ENCODE measurements at places on chromosomes 1 and 21.
A peak's percentile ranks its signal among the peaks of the same experiment; 100 is the strongest.

GRCh38 chr1:150619576-150620509 lies 9.6 kb downstream of the ENSA start:
- peak; percentile 51 for DNase-seq

DNA sequence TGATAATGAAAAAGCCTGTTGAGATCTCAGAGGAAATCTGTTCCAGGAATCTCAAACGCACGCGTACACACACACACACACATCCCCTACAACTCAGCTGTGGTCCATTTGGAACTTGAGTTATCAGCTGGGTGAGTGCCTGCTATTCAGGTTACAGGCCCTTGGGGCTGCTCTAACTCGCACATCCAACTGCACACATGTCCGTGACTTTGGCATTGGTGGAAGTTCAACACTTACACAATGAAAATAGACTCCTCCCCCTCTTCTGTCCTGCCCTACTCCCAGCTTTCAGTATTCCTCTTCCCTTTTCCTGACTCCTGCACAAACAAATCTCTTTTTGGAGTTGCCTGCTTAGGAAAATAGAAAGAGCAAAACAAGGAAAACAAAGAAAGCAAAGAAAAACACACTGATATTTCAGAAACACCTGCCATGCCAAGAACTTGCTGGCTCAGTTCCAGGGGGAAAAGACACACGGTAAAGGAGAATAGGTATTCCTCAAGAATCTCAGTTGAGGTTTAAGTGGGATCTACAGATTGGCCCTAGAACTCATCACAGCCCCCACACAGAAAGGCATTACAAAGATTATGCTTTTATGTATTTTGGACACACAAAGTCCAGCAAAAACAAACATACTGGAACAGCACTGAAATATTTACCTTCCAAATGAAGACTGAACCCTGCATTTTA lies 140.9 kb downstream of the TGFBR3 start:
- DNase-seq: peak; percentile 59

- DNase-seq: no peak
Observed at GRCh38 chr1:2134621-2135307, 59.8 kb downstream of the FAAP20 start.

DNA sequence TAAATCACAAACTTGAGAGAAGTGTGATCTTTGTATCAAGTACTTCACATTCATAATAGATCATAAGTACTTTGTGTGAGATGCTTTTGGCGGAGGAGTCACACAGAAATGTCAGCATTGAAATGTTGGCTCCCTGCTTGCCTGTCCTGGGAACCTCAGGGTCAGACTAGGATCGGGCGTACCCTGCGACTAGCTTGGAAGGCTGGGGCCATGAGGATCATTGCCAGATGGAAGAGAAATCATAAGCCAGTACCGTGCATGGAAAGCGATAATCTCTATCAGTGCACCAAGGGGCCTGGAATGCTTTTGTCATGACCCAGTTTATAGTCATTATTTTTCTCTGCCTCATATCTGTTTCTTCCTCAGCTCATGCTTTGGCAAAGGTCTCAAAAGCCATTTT lies 35.5 kb downstream of the MTR start:
- DNase-seq: no peak

GRCh38 chr1:27603681-27604578 lies at the start of gene AHDC1:
Gene AHDC1, minus strand, starts transcription at chr1:27604144. Its CDS starts 52,029 bp downstream, at chr1:27552115.
- DNase-seq: peak; percentile 78

- DNase-seq: no peak
Observed at GRCh38 chr1:83065952-83066727, 932.8 kb downstream of the TTLL7 start.

- no peak for DNase-seq
Observed at GRCh38 chr1:11740258-11741192, 4.6 kb downstream of the AGTRAP start.

- peak; percentile 49 for DNase-seq
Observed at GRCh38 chr1:94522304-94522703, 19.3 kb downstream of the F3 start.

- DNase-seq: no peak
Observed at GRCh38 chr1:153752571-153753195, 22.5 kb upstream of the SLC27A3 start.

- no peak for DNase-seq
Observed at GRCh38 chr1:208071435-208072031, 160.6 kb upstream of the CD34 start.

- DNase-seq: no peak
Observed at GRCh38 chr1:118223426-118223825, 38.4 kb upstream of the SPAG17 start.

DNA sequence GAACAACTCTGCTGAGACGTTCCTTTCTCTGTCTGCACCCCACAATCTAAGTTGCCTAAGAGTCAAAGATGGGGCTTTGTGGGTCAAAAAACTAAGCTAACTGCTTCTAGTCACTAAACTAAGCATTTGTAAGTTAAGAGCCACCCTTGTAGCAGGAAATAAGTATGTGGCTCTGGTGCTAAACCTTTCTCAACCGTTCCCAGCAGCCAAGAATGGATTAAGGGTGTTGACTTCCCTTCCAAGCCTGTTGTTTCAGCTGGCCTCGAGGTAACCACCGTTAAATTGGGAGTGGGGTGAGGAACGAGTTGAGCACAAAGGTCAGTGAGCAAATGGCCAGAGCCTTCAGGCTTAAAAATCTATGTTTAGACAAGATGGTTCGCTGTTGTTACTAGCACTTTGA lies 169.1 kb downstream of the TRIM33 start:
- DNase-seq: no peak

- no peak for DNase-seq
Observed at GRCh38 chr1:236163463-236164153, 21.3 kb downstream of the GPR137B start.

DNA sequence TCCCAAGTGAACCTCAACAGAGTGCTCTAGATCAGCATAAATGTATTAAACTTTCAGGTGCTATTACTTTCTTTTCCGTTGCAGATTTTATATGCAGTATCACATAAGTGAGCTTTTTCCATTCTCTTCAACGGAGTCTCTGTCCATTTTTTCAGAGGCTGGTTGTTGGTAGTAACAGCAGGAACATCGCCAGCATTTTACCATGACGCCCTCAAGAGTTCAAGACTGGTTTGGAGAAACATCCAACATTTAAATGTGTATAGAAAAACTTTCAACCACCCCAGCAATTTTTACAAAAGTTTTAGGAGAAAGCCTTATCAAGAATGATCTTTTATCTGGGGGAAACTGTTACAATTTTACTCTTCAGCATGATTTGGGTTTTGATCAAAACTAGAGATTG lies 117.0 kb downstream of the TGFB2 start:
- DNase-seq: no peak

GRCh38 chr1:203181586-203182386 lies 4.7 kb downstream of the CHI3L1 start:
- no peak for DNase-seq

- DNase-seq: peak; percentile 41
Observed at GRCh38 chr1:12143631-12144155, 23.1 kb upstream of the TNFRSF1B start.

DNA sequence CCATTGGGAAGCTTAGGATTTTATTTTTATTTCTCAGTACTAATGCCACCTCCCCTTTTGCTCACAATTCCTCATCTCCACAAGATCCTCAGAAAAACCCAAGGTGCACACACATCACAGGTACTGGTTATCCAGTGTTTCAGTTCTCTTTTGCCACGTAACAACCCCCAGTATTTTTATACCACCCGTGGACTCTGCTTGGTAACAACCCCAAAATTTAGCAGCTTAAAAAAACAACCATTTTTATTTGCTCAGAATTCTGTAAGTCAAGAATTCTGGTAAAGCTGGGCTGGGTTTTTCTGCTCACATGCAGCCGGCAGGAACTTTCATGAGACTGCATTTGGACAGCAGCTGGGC lies 180.0 kb downstream of the KAZN start:
- no peak for DNase-seq

DNA sequence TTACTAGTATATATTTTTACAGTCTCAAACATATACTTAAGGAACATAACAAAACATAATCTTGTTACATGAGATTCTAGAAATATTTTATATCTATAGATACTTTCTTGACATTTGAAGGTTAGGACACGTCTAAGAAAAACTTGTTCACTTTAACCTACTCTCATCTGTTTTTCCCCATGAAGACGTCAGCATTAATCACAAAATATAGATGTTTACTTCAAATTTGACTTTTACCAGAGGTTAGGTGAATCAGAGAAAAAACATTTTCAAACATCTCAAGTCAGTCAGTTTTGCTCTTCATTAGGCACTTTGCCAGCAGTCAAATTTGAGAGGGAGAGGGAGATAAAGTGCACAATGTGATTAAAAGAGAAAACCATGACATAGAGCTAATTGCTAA lies 47.7 kb downstream of the BRINP3 start:
- no peak for DNase-seq

- DNase-seq: no peak
Observed at GRCh38 chr1:230589951-230590350, 52.3 kb upstream of the COG2 start.

DNA sequence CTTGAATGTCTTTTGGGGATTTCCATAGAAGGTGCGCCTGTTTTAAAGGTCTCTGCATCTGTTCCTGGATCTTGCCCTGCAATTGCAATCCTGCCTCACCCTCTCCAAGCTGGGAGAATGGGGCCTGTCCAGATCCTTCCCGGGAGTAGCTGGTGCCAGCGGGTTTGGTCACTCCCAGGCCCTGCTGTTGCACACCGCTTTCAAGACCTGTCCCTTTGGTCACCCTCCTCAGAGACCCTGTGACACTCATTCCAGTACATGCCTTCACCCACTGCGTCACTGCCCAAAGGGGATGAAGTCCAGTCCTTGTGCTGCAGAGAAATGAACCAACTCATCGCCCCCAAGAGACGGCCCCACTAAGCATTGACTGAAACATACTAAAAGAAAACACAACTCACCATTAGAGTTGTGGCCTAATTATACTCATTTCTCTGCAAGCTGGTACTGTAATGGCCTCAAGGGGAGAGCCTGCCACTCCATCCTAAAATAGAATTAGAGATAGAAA lies 1.9 kb upstream of the IRF2BP2 start:
- no peak for DNase-seq

DNA sequence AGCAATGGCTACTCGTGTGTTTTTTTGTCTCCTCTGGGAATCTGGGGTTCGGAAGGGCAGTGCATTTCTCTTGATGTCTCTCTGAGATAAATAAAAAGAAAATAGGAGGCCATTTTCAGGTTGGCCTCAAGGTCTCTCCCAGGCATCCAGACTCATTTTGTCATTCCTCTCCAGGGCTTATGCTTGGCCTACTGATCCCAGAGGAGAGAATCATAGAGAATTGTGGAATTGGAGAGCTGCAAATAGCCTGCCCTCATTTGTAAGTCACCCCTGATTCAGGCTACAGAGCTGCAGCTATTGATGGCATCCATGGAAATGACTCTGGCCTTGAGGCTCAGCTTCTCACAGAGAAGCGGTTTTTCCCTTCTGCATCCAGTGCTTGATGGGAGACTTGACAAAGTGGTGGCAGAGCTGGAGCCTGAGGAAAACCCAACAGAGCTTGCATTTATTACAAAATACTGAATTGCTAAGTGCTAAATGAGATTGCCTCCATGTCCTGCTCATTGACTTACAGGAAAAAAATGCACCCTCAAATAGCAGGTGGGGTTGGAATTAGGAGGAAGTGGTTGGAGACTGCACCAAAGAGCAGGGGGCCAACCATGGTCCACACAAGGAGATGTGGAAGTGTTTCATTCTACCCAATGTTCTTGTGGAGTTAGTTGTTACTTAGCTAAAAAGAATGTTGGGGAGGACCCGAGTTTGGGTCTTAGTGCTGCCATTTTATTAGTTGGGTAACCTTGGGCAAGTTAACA lies 140.4 kb downstream of the S1PR1 start:
- DNase-seq: no peak

GRCh38 chr1:203563291-203563690 lies 63.3 kb upstream of the ATP2B4 start:
- DNase-seq: no peak

DNA sequence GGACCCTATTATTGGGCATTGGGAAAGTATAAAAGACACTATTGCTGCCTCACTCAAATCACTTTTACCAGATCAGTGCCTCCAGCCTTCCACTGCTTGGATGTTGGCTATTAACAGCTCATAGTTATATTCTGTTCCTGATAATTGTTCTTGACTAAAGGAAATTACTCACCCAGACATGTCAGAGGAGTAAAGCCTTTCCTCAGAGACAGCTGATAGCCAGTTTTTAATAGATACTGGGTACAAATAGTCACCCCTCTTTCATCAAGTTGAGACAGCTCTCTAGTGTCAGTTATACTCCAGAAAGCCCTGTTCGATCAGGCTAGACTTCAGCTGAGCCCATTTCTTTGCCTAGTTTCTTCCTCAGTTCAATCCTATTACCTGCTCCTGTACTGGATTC lies 876.1 kb upstream of the B3GALT2 start:
- DNase-seq: no peak

GRCh38 chr1:205191622-205192021 lies 19.9 kb downstream of the DSTYK start:
- no peak for DNase-seq

DNA sequence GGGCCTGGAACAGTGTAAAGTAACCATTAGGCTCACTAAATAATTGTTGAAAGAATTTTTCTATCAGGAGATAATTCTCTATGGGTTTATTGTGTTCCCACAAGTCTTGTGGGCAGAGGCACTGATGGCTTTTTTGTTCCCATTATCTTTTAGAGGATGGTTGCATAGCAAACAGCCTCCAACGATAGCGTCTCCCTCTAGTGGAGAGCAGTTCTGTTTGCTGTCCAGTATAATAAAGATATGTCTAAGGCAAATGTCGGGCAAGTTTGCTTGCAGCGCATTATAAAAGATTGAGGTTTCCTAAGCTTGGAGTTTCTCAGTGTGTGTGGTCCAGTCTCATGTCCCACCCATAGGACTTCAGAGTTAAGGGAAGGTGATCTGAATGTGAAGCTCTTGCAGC lies 1.3 kb upstream of the SLC6A17 start:
- DNase-seq: no peak

GRCh38 chr1:228398741-228399461 lies 7.7 kb downstream of the TRIM11 start:
- no peak for DNase-seq

- DNase-seq: no peak
Observed at GRCh38 chr1:54125386-54126070, 27.3 kb downstream of the CDCP2 start.

- peak; percentile 93 for DNase-seq
Observed at GRCh38 chr1:201468844-201469644, at the start of gene PHLDA3. Gene PHLDA3, minus strand, starts transcription at chr1:201469188. Its CDS starts 402 bp downstream, at chr1:201468786.

- no peak for DNase-seq
Observed at GRCh38 chr1:235013512-235013911, 115.1 kb downstream of the TOMM20 start.

Measured in fibroblast of skin of left quadriceps (primary cell).